ENCODE measurements at places on chromosomes 1 and 21.
A peak's percentile ranks its signal among the peaks of the same experiment; 100 is the strongest.

DNA sequence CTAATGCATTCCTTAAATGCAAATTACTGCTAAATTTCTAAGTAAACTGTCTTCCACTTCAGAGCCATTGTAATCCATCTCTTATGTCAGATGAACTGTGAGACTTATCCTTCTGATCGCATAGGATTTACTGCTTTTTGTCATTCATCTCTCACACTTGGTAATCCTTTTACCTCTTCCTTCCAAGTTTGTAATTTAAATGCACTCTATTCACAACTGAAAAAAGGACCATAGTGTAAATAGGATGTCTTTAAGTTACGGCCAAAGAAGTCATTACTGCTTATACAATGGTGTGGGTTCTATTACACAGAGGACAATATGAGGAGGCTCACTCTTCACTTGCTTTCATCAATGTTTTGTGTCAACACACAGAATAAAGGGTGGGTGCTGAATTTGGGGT, 393.3 kb downstream of the PTBP2 start:
- DNase-seq = no peak

DNA sequence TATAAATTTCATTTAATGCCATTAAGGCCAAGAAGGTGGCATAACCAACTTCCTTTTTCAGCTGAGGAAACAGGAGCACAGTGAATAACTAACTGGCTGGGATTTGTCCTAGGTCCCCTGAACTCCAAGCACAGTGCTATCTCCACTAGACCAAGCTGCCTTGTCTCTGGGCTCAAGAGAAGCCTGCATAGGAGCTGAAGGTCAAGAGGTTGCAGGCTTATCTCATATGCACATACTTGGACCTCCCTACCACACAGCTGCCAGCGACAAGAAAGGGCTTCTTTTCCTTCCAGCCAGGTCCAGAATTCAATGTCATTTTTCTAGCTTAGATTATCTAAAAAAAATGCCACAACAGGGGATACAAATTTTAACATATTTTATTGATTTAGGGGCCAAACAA, 27.1 kb downstream of the AK2 start:
- no peak for DNase-seq

GRCh38 chr21:42593007-42593814, 60.2 kb upstream of the PDE9A start:
- DNase-seq = peak; percentile 63

DNA sequence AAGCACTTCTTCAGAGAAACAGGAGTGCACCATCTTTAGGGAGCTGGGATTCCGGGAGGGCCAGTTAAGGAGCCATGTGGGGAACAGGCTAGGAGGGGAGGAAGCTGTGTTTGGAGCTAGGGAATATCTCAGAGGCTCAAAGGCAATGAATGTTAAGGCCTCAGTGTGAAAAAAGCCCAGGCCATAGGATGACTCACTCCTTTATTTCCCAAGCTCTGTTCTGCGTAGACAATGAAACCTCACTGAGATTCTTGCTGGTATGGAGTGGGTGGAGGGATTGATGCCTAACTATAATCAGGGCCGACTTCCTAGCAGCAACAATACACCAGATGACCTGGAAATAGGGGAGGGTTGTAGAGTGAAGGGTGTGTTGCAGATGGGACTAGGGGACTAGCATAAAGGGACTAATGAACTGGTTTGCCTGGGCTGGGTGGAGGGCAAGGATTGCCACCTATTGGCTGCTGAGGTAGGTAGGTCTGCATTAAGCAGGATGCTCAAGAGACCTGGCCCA, 2.1 kb downstream of the GNAT2 start:
- no peak for DNase-seq

- no peak for DNase-seq
Measured at GRCh38 chr1:165645654-165646366, 14.8 kb downstream of the MGST3 start.

DNA sequence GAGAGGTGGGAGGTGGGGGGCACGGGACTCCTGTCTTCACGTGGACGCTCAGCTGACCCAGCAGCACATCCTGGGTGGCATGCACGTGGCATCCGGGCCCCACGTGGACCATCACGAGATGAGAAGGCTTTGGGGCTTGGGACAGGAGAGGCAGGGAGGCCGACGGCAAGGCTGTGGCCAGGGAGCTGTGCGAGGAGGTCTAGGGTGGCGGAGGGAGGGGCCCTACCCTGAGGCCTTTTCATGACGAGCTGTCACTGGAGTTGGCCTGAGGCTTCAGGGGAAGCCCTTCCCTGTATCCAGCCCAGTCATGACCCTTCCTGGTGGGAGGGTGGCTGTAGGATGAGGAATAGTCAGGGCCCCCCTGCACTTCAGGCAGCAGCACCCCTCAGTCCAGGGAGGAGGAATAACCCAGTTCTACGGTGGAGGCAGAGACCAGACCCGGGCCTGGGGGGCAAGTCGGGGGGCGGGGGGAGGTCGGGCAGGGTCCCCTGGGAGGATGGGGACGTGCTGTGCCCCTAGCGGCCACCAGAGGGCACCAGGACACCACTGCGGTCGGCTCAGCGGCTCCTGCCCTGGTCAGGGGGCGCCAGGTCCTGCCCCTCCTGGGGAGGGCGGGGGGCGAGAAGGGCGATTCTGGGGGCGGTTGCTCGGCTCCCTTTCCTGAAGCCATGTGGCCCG, 2.0 kb upstream of the PERM1 start:
- DNase-seq = peak; percentile 60

GRCh38 chr1:2201062-2201461, 6.5 kb upstream of the FAAP20 start:
- DNase-seq = no peak

- DNase-seq = no peak
Measured at GRCh38 chr1:94798462-94798861, 21.7 kb upstream of the SLC44A3 start.

- DNase-seq = no peak
Measured at GRCh38 chr1:151574575-151575529, 34.7 kb downstream of the TUFT1 start.

DNA sequence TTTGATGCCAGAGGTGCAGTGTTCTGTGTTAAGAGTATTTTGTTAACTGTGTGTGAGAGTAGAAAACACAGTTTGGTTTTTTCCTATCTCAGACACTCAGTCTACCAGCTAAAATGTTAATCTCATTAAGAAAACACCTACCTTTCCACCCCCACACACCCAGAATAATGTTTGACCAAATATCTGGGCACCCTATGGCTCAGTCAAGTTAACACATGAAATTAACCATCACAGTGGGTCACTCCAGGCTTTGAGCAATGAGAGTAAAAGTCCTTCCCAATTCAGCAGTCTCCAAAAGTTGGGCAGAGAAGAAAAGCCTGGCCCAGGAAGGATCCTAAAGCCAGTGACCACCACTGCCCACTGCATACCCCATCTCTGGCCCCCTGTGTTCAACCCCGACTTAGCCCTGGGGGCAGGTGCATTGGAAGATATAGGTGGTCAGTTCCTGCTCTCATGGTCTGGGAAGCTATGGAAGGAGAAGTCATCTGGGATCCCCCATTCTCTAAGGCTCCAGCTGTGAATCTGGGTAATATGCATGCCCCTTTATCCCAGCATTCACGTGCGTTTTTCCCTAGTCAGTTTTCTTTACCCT, 50.2 kb upstream of the CSF3R start:
- DNase-seq = no peak

DNA sequence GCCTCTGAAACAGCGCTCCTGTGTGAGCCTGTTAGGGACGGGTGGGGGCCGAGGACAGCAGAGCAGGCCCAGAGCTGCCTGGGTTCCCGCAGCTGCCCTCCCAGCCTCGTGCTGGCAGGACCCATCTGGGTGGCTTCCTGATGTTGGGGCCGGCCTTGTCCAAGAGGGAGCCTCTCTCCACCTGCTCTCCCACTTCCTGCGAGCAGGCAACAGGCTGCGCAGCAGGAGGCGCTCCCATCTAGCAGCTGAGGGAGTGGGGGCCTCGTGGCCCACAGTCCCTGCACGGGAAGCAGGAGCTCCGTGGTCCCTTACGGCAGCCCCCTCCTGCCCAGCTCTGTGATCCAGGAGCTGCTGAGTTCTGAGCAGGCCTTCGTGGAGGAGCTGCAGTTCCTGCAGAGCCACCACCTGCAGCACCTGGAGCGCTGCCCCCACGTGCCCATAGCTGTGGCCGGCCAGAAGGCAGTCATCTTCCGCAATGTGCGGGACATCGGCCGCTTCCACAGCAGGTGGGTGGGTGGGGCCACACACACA, 68.0 kb downstream of the TRIM11 start:
- DNase-seq = no peak

- no peak for DNase-seq
Measured at GRCh38 chr1:67830928-67831830, 2.1 kb downstream of the GNG12 start.

DNA sequence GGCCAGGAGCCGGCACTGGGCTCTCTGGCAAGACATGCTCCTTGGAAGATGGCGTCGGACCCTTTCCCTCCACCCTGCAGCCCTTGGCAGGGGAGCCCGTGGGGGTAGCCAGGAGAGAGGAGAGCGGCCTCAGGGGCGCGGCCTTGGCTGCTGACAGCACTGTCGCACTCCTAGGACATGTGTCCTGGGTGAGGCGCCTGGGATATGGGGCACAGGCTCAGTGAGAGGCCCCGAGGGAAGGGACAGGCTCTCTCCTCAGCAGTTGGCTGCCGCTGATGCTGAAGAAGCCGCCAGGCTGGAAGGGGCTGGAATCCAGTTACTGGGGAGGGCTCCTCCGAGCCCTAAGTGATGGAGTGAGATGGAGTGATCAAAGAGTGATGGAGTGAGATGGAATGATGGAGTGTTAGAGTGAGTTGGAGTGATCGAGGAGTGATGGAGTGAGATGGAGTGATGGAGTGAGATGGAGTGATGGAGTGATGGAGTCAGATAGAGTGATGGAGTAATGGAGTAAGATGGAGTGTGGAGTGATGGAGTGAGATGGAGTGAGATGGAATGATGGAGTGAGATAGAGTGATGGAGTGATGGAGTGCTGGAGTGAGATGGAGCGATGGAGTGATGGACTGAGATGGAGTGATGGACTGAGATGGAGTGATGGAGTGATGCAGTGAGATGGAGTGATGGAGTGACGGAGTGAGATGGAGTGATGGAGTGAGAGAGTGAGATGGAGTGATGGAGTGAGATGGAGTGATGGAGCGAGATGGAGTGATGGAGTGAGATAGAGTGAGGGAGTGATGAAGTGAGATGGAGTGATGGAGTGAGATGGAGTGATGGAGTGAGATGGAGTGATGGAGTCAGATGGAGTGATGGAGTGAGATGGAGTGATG, 27.6 kb upstream of the PKP1 start:
- DNase-seq = no peak

DNA sequence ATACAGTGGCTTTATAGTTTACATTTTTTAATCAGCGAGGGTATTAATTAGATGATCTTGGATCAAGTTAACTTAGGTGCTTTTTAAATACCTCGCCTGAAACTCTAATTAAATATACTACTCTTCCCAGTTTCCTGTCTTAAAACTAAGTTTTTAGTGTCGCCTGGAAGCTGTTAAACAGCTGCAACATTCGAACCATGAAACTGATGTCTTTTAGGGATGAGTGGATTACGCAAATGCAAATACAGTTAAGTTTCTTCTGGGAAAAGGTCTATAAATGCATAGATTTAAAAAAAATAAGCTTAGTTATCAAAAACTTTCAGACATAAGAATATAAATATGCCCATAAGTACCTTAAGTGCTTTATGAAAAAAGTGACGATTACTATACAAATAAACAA, 228.3 kb downstream of the PTPRC start:
- DNase-seq = no peak

DNA sequence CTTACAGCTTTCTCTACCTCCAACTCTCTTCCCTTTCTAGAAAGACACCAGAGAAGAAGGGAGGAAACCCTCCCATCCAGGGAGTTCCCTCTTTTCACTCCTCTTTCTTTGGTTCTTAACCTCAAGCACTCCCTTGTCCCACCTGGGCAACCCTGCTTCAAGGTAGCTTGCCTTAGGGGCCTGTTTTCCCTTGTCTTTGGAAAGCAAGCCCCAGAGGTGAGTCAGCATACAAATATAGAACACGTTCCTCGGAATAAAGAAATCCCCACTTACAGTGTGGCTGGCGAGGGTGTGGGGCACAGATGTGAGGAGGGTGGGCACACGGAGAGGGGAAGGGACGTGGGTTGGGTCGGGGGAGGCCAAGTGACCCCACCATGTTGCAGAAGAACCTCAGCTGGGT, 26.1 kb upstream of the KCNE2 start:
- DNase-seq = no peak

DNA sequence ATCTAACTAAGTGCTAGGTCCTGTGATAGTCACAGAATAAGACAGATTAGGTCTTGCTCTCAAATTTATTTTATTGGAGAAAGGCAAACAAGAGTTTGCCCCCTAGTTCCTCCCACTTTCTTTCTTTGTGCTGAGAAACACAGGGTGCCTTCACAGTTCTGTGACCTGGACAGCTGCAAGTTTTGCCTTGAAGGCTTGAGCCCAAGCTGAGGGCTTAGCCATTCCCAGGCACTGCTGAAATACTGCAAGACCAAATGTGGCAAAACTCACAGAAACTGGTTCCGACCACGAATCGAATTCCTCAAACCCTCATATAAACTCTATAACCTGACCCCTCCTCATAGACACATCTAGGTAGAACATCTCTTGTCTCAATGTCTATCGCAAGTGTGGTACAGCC, 227.9 kb downstream of the RERE start:
- DNase-seq = no peak

GRCh38 chr1:189787201-189787600, 690.5 kb downstream of the BRINP3 start:
- DNase-seq = no peak

DNA sequence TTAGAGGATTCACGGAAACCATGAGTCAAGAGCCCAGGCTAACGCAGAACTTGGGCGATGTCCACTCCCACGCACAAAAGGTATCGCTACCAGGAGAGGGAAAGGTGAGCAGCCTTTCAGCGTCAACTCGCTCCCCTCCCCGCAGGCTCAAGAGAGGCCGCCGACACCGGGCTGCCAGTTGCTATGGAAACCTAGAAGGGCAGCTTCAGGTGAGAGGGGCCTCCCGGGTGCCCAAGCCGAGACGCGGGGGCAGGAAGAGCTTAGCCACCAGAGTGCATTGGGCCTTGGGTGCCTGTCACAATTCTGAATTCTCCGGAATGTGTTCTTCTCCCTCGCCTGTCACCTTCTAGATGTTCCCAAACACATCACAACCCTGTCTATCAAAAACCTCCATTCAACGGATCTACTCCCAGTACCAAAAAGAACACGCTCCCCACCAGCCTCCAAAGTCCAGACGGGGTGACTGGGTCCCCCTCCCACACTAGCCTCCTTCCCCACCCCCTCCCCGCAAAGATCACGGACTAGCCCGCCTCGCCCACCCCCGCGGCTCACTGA, 694 bp downstream of the MEAF6 start:
- peak; percentile 32 for DNase-seq

DNA sequence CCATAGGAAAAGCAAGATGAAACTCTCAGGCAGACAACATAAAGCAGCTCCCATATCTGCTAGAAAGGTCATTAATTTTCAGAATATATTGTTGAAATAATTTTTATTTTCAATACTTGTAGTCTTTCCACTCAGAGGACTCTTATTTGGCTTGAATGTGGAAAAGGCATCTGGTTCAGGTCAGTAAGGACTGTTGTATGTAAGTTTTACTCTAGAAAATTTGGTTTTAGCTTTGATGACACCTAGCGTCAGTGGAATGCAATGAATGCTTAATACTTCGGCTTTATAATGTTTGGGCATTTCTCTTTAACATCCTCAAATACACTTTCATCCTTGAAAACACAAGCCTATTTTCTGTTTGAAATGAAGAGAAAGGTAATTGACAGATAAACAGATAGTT, 63.3 kb downstream of the LRRC40 start:
- DNase-seq = no peak

GRCh38 chr1:105516068-105516467, 1540.4 kb upstream of the PRMT6 start:
- no peak for DNase-seq

Measured in naive thymus-derived CD8-positive, alpha-beta T cell (primary cell).